ENCODE measurements at places on chromosomes 7 and 10.

DNA sequence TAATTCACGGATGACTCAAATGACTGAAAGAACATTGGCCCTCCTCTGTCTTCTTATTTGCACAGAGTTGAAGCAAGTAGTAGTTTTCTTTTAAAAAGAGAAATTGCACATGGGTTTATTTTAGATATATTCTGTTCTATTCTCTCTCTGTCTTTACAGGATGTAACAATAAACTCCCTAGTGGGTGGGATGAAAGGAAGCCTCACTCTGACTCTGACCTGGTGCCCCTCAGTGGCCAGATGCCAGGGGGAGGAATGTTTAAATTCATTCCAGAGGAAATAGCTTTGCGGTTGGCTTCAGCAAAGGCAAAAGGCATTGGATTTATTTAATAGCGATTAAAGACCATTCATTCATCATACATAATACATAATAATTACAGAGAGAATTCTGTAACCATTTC lies 156.4 kb upstream of the MTPN start:
- peaks cover 17% of the 10 kb centered on the region for H3K4me1 ChIP-seq
- H3K4me3 ChIP-seq, result no peak overlapping the region
- no peaks in the 10 kb centered on the region for H3K27me3 ChIP-seq
- DNase-seq, result peak; percentile 88

- peak overlapping the region; percentile 97 for H3K4me3 ChIP-seq
- H3K4me1 ChIP-seq, result peaks cover 50% of the 10 kb centered on the region
- H3K27me3 ChIP-seq, result no peaks in the 10 kb centered on the region
- H3K36me3 ChIP-seq, result peaks cover 7% of the 10 kb centered on the region
Observed at GRCh38 chr10:119595134-119595675, 1.6 kb downstream of the TIAL1 start.

DNA sequence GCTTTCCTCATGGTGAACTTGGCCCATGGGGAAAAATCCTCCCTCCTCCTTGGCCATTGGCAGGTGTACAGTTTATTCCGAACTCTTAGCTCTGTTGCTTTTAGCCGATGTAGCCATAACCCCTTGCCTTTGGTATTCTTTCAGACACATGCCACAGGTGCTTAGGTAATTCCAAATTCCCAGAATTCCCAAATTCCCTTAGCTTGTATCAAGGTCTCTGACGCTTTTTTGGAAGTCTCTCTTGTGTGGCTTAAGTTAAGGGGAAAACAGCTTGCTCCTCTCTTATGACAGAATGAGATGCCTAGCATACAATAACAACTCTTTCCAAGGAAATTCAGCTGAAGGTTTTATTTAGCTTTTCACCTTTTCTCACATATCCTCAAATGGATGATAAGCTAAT lies 68.0 kb downstream of the SUGCT start:
- peaks cover 65% of the 10 kb centered on the region for H3K4me1 ChIP-seq
- no peaks in the 10 kb centered on the region for H3K27me3 ChIP-seq
- H3K4me3 ChIP-seq, result no peak overlapping the region
- no peak for DNase-seq
- peaks cover 3% of the 10 kb centered on the region for H3K36me3 ChIP-seq

- H3K4me1 ChIP-seq, result no peaks in the 10 kb centered on the region
- no peaks in the 10 kb centered on the region for H3K36me3 ChIP-seq
- H3K27ac ChIP-seq, result no peak overlapping the region
- H3K27me3 ChIP-seq, result no peaks in the 10 kb centered on the region
- no peak overlapping the region for H3K4me3 ChIP-seq
- DNase-seq, result no peak
Observed at GRCh38 chr7:158068853-158069252, 518.8 kb downstream of the PTPRN2 start.

GRCh38 chr10:78992333-78992732 lies 76.4 kb upstream of the ZMIZ1 start:
- H3K27ac ChIP-seq, result no peak overlapping the region
- H3K4me1 ChIP-seq, result no peaks in the 10 kb centered on the region
- H3K27me3 ChIP-seq, result no peaks in the 10 kb centered on the region
- H3K36me3 ChIP-seq, result no peaks in the 10 kb centered on the region
- DNase-seq, result no peak
- no peak overlapping the region for H3K4me3 ChIP-seq

DNA sequence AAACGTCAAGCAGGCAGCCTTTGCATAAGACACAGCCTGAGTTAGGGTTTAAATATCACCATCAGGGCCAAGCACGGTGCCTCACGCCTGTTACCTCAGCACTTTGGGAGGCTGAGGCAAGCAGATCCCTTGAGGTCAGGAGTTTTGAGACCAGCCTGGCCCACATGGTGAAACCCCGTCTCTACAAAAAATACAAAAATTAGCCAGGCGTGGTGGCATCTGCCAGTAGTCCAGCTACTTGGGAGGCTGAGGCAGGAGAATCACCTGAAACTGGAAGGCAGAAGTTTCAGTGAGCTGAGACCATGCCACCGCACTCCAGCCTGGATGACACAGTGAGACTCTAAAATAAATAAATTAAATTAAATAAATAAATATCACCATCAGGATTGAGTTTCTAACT lies 33.0 kb downstream of the SRPK2 start:
- no peak overlapping the region for H3K4me3 ChIP-seq
- peaks cover 48% of the 10 kb centered on the region for H3K4me1 ChIP-seq
- no peak for DNase-seq
- no peak overlapping the region for H3K27ac ChIP-seq
- H3K27me3 ChIP-seq, result no peaks in the 10 kb centered on the region

DNA sequence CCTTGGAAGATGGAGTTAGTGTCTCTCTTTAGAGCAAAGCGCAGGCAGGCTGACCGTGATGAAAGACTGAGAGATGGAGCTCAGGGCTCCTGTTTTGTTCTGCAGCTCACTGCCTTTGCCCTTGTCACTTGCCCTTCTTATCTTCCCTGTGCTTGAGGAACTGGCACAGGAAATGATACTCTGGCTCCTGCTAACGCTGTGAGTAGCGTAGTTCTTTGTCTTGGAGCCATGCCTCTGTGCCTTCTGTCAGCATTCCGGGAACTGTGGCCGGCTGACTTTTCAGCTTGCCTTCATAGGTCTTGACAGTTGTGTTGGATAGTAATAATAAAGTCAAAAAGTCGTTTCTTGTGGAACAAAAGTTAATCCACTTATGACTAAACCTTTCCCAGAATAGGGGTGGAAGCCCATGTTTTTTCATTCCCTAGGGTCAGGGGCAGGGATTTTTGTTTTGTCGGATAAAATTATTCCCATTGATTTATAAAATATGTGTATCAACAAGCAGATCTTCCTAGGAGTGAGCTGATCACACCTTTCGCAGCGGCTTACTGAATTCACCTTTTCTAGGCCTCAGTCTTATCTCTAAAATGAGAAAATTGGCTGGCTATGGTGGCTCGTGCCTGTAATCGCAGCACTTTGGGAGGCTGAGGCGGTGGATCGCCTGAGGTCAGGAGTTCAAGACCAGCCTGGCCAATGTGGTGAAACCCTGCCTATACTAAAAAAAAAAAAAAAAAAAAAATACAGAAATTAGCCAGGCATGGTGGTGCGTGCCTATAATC lies 16.6 kb upstream of the TMEM236 start:
- peaks cover 5% of the 10 kb centered on the region for H3K4me1 ChIP-seq
- no peaks in the 10 kb centered on the region for H3K27me3 ChIP-seq
- DNase-seq, result no peak
- no peaks in the 10 kb centered on the region for H3K36me3 ChIP-seq
- H3K4me3 ChIP-seq, result no peak overlapping the region

- H3K27ac ChIP-seq, result no peak overlapping the region
- no peaks in the 10 kb centered on the region for H3K36me3 ChIP-seq
- no peaks in the 10 kb centered on the region for H3K27me3 ChIP-seq
- no peak overlapping the region for H3K4me3 ChIP-seq
- DNase-seq, result no peak
Observed at GRCh38 chr10:121525251-121526134, 72.8 kb downstream of the FGFR2 start.

Measured in osteocyte (in vitro differentiated cells).